ENCODE measurements at places on chromosomes 12 and 14.

GRCh38 chr12:123530668-123531067 lies 2.9 kb downstream of the RILPL1 start:
- no peak for DNase-seq

GRCh38 chr12:113152835-113153814 lies 3.6 kb downstream of the CFAP73 start:
- peak; percentile 32 for DNase-seq

- DNase-seq = no peak
Observed at GRCh38 chr12:27119797-27120196, 37.4 kb upstream of the C12orf71 start.

DNA sequence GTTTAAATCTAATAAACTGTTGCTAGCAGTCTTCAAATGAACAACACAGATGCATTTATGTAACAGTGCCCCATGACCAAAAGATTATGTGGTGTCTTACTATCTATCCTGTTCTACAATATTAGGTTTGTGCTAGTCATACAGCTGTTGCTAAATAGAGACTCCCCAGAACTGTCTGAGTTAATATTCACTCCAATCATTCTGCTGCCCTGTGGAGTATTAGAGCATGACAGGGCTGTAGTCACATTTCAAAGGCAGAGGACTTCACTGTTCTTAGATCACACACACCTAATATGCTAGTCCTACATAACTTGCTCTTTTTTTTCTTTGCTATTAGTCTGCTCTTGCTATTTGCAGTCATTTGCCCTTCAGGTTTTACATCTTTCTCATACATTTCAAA lies 157.6 kb upstream of the MDGA2 start:
- no peak for DNase-seq

- no peak for DNase-seq
Observed at GRCh38 chr14:102196039-102196901, 56.6 kb downstream of the WDR20 start.

DNA sequence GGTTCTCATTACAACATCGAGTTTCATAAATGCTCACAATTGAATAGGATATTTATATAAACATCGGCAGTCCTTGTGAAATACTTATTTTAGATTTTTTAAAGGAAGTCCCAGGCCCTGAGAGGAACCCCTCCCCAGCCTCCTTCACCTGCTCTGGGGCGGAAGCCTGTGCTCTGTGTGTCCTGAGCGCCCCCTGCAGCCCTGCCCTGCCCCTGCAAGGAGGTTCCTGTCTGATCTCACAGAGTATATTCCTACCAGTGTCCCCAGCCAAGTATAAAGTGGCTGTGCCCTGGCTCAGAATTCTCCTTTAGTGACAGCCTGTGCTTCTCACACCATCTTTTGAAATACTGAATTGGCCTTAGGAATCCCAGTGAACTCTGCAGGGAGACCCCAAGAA lies 659.5 kb downstream of the TMEM121 start:
- no peak for DNase-seq

DNA sequence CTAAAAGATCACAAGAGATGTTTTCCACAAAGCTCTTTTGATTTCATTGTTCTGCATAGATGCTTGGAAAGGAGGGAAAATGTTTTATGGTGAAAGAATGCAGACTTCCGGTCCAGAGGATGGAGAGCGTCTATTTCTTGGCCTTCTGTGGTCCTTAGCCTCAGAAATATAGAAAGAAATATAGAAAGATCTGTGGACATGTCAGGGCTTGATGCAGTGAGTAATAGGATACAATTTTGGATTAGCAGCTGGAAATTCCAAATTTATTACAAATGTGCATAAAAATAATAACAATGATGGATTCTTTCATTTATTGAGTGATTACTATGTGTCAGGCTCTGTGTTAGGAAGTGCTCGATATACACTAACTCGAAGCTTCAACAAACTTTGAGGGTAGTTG lies 20.2 kb downstream of the AKAP6 start:
- DNase-seq = no peak

GRCh38 chr14:59356312-59356711 lies 108.9 kb downstream of the GPR135 start:
- no peak for DNase-seq

DNA sequence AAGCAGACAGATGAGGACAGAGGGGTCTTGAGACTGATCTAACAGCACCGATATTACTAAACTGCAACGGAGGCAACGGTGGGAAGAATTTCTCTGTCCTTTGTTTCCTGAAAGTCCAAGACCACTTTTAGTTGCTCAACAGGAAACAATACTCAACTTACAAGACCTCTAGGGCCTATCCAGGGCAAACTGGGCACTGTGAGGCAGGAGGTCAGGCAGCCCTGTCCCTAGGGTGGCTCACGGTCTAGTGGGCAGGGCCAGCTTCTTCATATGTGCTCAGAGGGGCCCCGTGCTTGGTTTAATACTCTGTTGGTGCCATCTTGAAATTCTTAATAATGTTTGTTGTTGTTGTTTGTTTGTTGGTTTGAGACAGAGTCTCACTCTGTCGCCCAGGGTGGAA lies 14.2 kb downstream of the SSH1 start:
- no peak for DNase-seq

GRCh38 chr14:92471919-92472318 lies 41.7 kb upstream of the RIN3 start:
- DNase-seq = no peak

GRCh38 chr12:24378548-24379407 lies 429.3 kb upstream of the SOX5 start:
- DNase-seq = no peak

GRCh38 chr12:69698054-69698453 lies 1.0 kb downstream of the BEST3 start:
- DNase-seq = no peak

GRCh38 chr12:65640489-65640901 lies 183.8 kb upstream of the HMGA2 start:
- no peak for DNase-seq

DNA sequence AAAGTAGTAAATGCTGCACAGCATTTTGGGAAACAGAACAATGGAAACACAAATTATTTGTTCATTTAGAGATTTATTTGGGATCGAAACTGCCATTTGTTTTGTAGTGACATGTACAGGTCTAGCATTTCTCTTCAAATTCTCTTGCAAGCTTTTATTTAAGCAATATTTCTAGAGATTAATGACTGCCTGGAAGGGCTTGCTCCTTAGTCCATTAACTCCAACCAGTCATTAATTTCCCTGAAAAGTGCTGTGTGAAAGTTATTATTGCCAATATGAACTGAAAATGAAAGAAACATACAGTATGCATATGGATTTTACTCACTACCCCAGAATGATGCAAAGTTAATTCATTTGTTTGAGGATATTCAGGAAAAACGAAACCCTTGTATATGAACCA lies 1349.6 kb upstream of the FLRT2 start:
- no peak for DNase-seq

- no peak for DNase-seq
Observed at GRCh38 chr12:95143621-95144205, 70.3 kb upstream of the NR2C1 start.

DNA sequence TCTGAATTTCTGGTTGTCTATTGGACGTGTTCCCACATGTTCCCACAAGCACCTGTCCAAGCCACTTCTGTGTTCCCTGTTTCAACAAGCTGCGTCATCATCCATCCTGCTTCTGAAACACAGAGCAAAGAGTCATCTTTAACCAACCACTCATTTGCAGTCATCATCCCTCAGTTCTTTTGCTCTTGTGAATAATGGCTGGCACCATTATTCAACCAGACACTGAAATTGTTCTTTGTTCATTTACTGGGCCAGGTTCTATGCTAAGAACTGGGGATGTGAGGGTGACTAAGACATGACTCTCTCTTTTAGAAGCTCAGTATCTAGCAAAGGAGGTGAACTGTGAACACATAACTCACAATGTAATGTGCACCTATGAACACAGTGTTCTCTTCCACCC lies 40.7 kb upstream of the ANO4 start:
- no peak for DNase-seq

GRCh38 chr12:26648584-26648983 lies 184.4 kb downstream of the ITPR2 start:
- no peak for DNase-seq

DNA sequence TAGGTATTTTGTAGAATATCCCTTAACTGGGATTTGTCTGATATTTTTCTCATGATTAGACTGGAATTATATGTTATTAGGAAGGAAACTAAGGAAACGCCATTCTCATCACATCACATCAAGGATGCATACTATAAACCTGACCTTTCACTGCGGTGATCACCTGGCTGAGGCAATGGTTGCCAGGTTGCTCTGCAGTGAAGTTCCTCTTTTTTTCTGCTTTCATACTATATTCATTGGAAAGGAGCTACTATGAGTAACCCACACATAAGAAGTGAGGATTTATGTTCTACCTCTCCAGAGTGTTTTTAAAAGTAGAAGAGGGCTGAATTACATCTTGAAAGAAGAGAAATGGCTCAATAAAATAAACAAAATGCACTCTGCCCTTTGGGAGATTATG lies 31.0 kb upstream of the GRIP1 start:
- DNase-seq = no peak

DNA sequence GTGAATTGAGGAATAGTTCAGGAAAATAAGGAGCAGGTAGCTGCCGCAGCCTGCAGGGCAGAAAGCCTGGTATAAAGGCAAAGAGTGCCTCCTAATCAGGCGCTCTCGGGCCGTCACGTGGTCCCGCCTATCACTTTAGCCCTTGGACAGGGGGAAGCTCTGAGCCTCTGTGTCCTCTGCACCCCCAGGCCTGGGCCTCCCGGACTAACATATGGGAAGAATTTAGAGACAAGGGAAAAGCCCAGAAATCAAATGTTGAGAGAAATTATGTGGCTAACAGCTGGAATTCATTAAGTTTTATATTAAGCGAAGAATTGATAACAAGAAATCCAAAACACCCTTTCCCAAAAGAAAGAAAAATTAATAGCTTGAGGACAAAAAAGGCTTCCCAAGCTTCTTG lies 417.7 kb downstream of the ATP23 start:
- peak; percentile 87 for DNase-seq

DNA sequence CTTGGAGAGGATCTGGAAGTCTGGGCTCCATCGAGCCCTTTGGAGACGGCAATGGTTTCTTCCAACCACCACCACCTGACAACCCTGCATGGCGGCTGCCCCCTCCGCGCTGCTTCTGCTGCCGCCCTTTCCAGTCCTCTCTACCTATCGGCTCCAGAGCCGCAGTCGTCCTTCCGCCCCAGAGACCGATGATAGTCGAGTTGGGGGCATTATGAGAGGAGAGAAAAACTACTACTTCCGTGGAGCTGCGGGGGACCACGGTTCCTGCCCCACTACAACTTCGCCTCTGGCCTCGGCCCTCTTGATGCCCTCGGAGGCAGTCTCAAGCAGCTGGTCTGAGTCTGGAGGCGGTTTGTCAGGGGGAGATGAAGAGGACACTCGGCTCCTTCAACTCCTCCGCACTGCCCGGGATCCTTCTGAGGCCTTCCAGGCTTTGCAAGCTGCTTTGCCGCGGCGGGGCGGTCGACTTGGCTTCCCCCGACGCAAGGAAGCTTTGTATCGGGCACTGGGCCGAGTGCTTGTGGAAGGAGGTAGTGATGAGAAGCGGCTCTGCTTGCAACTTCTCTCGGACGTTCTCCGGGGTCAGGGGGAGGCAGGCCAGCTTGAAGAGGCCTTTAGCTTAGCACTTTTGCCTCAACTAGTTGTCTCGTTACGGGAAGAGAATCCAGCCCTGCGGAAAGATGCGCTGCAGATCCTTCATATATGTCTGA lies 499 bp downstream of the TOGARAM1 start:
- DNase-seq = peak; percentile 93

DNA sequence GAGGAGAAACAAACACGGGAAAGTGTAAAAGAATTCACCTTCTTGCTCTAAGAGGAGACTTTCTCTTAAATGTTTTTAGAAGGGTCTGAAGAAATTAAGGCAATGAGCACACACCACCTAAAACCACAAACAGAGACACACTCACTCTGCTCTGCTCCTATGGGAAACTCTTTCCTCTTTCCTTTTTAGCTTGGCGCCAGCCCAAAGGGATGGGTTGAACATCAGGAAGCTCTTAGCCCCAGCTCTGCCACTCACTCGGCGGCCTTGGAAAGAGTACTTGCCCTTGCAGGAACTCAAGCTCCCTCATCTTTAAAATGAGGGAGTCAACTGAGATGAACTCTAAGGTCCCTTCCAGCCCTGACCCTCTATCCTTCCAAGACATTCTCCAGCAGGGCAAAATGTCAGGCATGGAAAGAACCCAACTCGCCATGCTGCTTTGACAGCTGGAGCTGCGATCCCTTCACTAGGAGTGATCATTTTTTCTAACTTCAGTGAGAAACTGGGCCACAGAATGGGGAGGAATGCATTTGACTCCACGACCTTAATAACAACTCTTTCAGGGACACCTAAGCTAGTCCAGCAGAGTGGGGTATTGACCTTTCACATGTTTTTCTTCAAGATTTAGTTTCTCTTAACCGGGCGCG lies 980 bp upstream of the RNASE8 start:
- peak; percentile 84 for DNase-seq

DNA sequence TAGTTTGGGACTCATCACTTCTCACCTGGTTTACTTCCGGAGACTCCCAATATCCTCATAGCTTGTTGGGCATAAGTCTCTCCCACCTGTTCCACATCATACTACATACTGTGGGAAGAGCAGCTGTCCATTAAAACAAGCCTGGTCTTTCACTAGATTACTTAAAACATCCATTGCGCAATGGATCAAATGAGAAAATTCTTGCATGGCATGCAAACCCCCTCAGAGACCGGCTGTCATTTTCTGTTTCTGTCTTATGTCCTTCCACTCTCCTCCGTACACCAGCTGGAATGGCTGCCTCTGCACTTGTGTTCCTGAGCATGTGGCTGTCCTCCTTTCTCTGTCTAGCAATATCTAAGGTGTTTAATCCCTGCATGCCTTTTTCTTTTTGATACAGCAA lies 265.6 kb downstream of the TMEM117 start:
- no peak for DNase-seq
